ENCODE measurements at places on chromosomes 16 and 17.

DNA sequence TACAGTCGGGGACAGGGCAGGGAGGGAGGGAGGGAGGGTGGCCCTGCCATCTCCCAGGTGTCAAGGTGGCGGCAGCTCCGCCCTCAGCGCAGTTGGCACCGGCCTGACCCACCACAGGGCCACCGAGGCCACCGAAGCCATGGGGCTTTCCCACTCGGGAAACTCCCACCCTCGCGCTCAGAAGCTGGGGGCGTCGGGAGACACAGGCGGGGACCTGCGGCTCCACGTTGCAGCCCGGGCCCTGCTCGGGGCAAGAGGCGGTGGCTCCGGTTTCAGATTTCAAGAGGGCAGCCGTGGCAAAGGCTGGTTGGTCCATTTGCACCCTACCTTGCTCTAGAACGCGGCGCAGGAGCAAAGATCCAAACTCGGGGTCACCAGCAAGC lies 544 bp downstream of the CYB561 start:
- DNase-seq = peak; percentile 31

DNA sequence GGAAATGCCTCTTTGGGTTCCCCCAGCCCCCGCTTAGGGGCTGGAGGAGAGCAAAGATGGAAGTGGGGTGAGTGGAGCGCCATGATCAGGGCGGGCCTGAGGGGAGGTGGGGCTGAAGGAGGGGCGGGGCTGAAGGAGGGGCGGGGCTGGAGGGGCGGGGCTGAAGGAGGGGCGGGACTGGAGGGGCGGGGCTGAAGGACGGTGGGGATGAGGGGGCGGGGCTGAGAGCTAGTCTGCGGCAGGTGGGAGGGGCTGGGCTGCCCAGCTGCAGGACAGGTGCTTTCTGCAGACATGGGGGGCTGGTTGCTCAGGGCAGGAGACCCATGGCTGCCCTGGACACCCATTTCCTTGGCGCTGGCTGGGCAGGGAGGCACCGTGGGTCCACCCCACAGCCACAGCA lies 39.1 kb upstream of the PABPN1L start:
- DNase-seq = no peak

DNA sequence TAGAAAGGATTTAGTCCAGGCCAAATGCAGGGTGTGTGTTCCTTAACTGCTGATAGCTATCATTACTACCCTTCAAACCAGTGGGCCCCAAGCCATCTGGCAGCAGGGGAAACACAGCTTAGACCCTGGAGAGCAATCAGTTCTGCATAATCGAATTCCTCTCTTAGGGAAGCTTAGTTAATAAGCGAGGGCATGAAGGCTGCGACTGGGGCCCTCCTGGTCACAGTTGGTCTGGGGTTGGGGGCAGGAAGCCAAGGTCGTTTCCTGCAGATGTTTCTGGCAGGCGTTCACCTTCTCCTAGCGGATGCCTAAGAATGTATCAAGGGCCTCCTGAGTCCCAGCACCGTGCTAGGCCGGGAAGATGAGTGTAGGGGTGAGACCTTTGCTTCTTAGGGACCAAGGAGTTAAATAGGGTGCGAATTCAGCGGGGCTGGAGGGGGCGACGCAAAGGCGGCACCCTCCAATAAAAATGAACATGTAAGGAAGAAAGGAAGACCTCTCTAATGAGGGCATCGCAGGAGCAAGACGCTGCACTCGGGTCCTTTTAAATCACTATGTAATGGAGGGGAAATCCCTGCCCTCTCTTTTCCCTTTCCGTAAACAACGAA lies 16.5 kb upstream of the EEF2K start:
- peak; percentile 15 for DNase-seq

DNA sequence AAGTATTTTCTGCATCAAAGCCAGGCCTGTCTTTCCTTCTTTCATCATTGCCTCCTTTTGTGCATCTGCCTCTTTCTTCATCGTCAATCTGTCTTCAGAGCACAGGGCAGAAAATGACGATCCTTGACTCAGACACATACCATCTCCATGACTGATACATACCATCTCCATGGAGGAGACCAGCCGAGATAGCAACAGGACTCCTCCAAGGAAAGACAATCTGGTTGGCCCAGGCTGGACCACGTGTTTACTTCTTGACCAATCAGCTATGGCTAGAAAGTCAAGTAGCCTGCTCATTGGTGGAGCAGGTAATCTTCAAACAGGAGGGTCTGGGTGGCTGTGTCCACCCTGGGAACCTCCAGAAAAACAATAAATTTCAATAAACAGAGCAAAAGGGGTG lies 164.6 kb downstream of the CPPED1 start:
- no peak for DNase-seq

DNA sequence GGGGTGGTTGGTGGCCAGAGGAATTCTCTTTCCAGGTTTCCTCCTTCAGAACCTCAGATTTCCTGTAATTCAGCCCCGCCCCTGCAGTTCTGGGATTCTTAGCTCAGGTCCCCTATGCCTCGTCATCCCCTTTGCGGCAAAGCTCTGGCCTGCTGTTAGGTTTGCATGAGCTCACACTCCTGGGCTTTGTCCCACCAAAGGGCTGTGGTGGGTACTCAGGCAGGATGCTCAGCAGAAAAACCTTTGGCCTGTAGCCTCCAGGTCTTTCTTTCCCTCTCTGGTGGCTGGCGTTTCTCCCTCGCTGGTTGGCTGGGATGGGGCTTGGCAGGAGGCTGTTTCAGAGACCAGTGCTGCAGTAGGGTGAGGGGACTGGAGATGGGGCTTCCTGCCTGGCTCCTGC lies 9.6 kb upstream of the PLEKHG4 start:
- no peak for DNase-seq

GRCh38 chr17:70454908-70455307 lies 285.6 kb downstream of the KCNJ2 start:
- no peak for DNase-seq

- DNase-seq = no peak
Measured at GRCh38 chr17:44277976-44278375, 10.0 kb upstream of the SLC4A1 start.

- DNase-seq = no peak
Measured at GRCh38 chr17:50697062-50697461, 10.7 kb downstream of the ANKRD40 start.

- DNase-seq = peak; percentile 6
Measured at GRCh38 chr17:14427900-14428647, 127.2 kb downstream of the HS3ST3B1 start.

DNA sequence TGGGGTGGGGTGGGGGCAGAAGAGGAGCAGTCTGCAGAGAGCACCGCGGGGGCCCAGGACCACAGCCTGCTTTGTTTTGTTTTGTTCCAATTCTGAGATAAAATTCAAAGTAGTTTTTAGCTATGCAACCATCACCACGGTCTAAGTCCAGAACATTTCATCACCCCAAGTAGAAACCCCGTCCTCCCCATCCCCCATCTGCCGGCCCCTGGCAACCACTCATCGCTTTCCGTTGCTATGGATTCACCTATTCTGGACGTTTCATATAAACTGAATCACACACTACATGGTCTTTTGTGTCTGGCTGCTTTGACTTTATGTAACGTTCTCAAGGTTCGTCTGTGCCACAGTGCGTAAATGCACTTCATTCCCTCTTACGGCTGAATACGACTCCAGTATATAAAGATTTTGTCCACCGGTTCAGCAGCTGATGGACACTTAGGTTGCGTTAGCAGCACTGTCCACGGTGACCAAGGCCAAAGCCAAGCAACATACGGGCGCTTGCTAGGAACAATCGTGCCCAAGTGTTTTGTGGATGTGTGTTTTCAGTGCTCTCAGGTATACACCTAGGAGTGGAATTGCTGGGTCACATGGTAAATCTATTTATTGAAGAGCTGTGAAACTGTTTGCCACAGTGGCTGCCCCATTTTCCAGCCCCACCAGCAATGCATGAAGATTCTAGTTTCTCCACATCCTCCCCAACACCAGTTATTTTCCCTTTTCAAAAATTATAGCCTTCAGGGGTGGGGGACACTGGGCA lies 27.7 kb upstream of the RASD1 start:
- no peak for DNase-seq

DNA sequence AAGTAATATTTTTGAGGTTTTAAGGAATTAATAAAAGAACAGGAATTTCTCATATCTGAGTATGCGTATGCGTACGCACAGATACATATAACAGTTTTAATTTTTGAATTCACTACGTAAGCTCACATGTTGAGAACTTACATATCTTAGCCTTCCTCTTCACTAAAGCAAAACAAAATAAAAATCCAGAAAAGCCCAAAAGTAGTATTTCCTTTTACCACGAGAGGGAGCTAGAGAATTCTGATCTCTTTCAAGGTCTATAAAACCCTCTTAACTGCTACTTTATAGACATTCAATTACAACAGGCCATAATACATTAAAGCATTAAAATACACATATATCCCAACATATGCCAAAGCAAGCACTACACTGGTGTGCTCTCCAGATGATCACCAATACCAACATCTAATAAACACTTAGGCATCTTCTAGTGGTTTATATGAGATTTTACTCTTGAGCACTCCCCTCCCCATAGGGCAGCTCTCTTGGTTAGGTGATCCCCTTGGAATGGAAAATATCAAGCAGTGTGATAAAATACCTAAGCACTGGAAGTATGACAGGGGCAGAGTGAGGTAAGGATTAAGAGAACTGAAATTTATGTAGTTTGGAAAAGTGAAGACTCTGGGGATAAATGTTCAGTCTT lies 94.0 kb downstream of the SKAP1 start:
- peak; percentile 18 for DNase-seq

- DNase-seq = no peak
Measured at GRCh38 chr16:54829691-54830090, 101.0 kb upstream of the IRX5 start.

DNA sequence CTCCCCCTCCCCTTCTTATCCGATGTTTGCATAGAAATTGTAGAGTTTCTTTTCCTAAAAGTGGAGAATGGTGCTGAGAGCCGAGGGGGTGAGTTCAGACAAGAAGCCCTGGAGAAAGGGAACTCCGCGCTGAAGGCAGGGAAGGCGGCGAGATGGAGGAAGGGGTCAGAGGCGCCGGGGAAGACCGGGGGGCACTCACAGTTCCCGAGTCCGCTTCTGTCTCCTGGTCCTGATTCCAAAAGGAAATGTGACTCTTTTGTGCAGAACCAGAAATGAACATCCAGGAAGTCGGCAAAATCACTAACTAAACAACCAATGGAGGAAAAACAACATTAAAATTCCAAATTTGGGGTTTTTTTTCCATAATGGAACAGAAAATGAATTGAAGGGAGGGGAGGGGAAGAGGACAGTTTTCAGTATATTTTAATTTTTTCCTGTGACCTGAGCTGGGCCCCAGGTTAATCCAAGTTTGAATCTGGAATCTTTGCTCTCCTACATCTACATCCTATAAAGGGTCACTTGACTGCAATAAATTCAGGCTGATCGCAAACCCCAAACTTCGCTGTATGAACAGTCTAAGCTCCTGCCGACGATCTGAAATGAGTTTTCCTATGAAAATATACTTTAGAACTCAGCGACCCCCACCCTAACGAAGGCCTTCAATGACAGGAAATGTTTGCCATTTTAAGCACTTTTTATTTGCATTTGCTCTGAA lies 252.3 kb downstream of the C16orf95 start:
- DNase-seq = no peak

GRCh38 chr17:30950189-30950588 lies 20.6 kb upstream of the RNF135 start:
- DNase-seq = no peak

DNA sequence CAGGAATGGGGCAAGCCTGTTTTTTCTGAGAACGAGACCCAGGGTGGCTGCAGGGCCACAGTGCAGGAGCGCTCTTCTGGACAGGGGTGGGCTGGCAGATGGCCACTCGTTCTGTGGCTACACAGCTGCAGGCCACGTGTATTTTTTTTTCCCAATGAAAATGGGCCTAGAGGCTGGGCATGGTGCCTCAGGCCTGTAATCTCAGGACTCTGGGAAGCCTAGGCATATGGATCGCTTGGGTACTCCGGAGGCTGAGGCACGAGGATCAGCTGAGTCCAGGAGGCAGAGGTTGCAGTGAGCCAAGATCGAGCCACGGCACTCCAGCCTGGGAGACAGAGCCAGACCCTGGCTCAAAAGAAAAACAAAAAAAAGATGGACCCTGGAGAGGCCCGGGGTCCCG lies 6.8 kb downstream of the UNKL start:
- DNase-seq = no peak

DNA sequence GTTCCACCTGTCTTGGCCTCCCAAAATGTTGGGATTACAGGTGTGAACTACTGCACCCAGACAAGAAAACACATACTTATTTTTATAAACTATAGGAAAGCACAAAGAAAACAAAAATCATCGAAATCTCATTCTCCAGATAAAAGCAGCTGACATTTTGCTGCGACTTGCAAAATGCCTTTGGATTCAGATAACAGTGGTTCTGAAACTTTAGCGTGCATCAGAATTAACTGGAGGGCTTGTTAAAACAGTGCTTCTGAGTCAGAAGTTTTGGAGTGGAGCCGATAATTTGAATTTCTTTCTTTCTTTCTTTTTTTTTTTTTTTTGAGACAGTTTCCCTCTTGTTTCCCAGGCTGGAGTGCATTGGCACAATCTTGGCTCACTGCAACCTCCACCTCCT lies 17.7 kb upstream of the GJD3 start:
- no peak for DNase-seq

DNA sequence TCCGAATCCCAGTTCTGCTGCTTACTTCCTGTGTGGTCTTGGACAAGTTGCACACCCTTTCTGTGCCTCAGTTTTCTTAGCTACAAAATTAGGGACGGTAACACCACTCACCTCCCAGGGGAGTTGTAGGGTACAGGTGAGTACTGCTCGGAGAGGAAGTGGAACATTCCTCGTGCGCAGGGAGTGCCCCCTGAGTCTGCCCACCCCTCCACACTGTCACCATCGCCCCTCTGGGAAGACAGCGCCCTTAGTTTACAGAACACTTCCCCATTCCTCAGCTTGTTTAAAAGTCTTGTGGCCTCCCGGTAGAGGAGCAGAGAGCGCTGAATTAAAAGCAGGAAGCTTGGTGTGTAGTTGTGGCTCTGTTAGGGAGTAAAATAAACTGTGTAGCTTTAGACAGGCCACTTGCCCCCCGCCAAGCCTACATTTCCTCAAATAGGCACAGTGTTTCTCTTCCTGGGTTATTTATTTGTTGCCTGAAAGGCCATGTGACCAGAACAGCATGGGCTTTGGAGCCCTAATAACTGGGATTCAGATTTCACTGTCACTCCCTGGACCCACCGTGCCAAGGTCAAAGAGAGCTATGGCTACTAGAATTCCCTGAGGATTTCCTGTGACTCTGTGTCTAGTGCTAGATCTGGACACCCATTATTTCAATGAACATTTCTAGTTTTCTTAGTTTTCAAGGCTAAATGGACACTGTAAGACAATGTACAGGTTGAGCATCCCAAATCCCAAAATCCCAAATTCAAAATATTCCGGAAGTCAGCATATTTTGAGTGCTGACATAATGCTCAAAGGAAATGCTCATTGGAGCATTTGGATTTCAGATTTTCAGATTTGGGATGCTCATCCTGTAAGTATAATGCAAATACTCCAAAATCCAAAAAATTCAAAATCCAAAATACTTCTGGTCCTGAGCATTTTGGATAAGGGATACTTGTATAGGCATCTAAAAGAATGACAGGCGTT lies 372.5 kb downstream of the SNX29 start:
- DNase-seq = peak; percentile 34

Data from DMS153 (cell line).